ENCODE measurements at places on chromosomes 5 and 9.

- DNase-seq: no peak
These were observed 157.2 kb upstream of the ISL1 start for GRCh38 chr5:51225789-51226742.

DNA sequence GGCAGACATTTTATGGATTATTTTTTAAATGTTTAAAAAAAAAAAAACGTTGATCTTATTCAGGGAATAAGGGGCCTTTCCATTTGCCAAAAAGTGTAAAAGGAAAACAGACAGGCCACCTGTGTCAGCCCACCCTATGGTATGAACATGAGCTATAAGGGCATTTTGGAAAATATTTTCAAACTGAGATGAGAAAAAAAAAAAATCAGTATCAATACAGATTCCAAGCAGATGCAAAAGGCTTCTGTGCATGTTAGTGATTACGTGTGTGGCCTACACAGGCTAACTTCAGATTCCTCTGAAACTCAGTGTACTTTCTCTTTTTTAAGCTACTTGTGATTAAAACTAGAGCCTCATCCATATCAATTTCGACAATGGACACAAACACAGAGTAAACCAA lies 189.9 kb downstream of the BNC2 start:
- no peak for DNase-seq

DNA sequence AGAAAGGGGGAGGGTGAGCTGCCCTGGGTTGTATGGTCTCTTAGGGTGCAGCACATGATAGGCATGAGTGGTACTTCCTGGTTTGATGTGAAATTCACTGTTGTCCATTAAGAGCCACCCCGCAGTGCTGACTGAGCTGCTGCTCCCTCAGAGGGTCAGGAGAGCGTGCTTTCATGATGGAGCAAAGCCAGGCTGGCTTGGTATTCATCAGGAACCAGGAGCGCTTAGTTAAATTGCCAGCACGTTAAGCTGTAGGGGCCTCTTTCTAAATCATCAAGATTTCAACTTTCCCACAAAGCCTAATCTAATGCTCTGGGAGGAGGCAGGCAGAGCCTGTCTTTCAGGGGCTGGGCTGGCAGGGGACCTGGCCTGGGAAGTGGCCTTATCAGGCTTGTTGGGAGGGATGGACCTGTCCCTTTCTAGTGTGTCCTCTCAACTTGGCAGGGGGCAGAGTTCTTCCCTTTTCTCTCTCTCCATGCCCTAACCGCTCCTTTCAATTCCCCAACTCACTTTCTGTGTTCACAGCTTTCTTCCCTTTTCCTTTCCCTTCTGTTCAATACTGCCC lies 7.9 kb downstream of the CYSTM1 start:
- no peak for DNase-seq

- no peak for DNase-seq
These were observed 125.6 kb upstream of the PAPPA start for GRCh38 chr9:116027951-116028350.

- no peak for DNase-seq
These were observed 1.1 kb upstream of the OBP2B start for GRCh38 chr9:133210202-133210532.

DNA sequence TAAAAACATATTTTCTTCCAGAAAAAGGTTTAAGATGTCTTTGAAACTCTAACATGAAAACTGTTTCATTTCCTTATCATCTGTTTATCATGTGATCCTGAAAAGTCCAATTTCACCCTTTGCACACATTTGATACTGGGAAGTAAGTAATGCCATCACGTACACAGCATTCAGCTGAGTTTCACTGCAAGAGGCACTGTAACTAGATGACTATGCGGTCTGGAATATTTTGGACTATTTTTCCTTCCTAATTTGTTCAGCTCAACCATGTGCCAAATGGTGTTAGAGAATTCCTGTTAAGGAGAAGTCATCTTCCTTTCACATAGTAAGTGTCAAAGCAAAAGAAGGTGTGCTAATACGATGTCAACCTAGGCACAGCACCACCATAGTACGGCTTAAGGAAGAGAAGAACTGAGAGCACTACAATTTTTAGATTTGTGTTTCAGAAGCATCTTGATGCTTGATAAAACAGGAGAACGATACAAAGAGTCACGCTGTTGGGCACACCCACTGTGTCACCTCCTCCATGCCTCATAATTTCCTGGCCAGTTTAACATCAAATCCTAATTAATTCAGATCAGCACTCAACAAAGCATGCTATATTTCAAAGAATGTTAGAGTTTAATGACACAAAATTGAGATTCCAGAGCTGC lies 77.5 kb downstream of the GNAQ start:
- no peak for DNase-seq

GRCh38 chr5:3605298-3606010 lies 9.8 kb downstream of the IRX1 start:
- no peak for DNase-seq

- no peak for DNase-seq
These were observed 199.3 kb upstream of the SEMA6A start for GRCh38 chr5:116773926-116774325.

DNA sequence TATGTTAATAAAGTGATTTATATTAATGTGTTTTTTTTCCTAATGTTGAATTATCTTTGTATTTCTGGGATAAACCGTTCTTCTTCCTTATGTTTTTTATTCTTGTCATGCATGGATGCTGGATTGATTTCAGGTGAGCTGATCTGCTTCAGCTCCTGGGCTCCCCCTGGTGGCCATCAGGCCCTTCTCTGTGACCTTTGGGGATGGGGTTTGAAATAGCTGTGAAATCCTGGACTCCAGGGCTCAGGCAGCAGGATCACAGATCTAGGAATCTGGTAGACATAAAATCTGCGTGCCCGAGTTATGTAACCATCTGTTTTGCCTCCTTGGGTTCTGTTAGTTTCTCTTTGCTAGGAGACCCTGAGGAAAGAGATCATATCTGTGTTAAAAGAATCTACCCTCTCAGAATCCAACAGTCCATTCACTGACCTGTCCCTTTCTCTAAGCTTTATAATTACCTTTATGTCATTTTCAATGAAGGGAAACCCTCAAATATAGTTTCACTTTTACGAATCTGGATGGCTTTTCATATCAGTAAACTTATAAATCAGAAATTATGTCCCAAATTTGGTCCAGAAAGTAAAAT lies 12.2 kb upstream of the OR13J1 start:
- DNase-seq: peak; percentile 74

DNA sequence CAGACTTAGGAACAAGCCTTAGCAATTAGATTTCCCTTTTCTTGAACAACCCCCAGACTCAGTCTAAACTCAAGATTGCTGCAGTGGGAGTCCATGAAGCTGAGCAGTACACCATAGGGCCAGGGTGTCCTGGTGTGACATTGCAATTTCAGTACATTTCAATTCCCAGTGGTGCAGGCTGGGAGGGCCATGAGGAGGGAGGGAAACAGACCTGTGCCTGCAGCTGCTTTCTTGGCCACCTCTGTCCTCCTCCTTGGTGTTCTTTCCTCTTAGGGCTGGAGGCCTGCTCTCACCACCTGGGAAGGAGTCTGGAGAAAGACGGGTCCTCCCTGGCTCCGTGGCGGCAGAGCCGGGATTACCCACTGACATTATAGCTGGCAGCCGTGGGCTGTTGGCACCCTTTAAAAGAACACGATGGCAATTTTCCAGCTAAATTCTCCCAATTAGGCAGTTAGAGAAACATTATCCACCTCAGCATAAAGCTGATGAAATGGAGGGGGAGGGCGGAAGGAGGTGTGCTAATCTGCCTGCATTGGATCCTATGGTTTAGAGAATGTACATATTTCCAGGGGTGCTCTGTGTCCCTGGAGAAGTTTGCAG lies 186.4 kb downstream of the SLIT3 start:
- no peak for DNase-seq

DNA sequence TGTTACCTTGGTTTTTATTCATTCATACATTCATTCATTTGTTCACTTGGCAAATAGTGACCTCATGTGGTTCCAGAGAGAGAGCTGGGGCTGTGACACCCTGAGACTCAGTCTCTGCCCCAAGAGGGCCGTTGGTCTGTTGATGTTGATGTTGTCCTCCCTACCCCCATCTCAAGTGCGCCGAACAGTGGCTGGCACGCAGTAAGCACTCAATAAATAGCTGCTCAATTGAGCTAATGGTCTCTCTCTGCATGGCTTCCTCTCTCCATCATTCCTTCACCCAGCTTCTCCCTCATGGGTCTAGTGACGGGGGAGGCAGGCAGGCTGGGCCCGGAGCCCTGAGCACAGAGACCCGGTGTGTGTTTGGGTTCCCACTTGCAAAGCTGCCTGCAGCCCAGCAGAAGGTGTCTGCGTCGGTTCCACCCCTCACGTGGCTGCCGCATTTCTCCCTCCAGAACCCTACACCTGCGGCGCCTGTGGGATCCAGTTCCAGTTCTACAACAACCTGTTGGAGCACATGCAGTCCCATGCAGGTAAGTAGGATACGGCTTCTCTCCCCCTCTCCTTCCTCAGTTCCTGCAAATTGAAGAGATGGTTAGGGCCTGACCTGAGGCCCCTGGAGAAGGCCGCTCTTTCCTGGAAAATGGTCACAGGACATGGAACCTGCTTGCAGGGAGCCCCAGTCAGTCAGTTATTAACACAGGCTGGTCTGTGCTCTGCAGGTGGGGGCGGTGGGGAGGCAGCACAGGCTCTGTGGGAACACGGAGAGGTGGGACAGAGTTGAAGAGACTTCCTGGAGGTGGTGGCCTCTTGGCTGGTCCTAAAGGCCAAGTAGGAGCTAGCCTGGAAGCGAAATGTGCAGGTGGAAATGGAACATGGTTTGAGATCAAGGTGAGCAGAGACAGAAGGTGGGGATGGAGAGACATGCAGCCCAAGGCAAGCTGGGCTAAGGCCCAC lies 42.0 kb downstream of the AMBP start:
- no peak for DNase-seq

DNA sequence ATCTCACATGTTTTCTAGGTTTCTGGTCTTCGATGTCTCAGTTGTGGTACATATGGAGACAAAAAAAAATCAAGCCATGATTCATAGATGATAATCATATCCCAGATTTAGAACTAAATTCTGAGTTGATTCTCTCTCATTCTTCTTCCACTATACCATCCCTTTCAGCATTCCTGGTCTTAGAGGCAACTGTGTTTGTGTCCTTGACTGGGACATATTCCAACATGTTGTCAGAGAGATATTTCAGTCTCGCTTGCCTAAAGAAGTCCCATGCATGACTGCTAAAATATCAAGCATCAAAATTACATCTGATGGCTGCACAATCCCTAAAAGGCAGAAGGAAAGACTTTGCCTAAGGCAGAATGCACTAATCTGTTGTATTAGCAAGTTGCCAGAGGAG lies 236.6 kb downstream of the PSAT1 start:
- DNase-seq: no peak

DNA sequence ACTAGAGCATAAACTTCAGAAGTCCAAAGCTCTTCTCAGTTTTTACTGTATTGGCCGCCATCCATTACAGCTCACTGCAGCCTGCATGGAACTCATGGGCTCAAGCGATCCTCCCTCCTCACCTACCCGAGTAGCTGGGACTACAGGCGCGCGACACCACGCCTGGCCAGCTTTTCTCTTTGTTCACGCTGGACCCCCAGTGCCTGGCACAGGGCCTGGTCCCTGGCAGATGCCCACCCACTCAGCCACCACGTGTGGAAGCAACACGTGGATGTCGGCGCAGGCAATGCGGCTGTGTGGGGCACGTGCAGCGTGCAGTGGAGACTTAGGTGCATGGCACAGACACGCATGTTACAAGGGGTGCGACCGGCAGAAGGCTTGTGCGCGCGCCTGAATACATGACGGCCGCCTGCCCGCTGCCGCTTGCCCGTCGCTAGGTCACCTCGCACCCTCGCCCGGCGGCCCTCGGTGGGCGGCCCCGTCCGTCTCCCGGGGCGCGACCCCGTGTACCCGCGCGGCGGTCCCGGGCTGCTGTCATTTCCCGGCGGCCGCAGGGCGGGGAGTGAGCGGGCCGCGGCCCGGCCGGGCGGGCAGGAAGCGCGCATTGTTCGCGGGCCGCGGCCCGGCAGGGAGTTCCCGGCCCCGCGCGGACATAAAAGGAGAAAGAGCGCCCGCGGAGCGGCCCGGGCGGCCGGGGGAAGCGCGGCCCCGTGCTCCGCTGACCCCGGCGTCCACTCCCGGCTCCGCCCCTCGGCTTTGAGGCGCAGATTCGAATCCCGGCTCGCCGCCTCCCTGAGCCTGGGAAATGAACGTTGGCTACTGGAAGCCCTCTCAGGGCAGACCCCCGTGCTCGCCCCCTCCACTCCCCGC lies 24.1 kb upstream of the PTGS1 start:
- peak; percentile 10 for DNase-seq
